MM.1S (cell line): ENCODE measurements at places on chromosomes 2 and 18.
A peak's percentile ranks its signal among the peaks of the same experiment; 100 is the strongest.

DNA sequence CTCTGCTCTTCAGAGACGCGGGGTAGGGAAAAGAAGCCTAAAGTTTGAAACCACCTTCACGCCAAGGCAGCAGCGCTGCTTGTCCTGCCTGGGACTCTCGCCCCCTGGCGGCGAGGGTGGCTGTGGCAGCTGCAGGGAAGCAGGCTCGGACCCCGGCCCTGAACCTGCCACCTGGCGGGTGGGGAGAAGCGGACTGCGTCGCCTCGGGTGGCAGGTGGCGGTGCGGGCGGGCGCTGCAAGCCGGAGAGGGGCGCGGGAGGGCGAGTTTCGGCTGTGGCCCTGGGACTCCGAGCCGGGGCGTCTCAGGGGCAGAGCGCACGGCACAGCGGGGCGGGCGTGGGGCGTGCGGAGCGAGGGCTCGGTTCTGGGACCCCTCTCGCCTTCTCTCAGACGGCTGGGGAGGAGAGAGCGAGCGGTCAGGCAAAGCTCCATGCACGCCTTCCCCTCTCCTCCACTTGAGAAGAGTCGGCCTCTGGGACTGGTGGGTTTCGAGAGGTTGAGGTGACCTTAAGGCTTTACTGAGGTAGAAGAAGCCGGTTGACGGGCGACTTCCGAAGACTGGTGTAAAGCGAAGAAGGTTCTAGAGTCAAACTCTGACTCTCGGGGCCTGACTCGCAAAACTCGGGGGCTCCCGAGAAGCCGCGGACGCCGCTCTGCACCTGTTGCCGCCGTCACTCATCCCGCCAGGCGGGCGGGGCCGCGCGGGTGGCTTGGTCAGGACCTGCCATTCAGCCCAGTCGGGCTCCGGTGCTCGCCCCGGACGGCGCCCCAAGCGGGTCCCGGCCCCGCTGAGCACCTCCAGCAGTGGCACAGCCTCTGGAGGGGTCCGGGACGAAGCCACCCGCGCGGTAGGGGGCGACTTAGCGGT is 1.1 kb upstream of the BOLL start:
- DNase-seq: peak; percentile 54

DNA sequence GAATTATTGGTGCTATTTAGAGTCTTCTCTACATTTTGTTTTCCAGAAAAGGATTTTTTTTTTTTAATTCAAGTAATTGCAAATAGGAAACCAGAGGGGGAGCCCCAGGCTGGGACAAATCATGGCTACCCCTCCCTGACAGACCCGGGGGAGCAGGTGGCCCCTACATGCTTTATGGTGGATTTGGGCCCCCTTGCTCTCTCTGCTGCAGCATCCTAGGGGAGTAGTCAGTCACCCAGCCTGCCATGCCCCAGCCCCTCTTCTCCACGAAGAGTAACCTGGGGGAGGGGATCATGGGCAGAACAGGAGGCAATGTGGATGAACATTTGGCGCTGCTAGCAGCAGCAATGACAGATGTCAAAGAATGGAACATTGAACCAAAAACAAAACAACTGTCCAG is 4.6 kb downstream of the C2orf81 start:
- DNase-seq: no peak

GRCh38 chr18:62198259-62198658 is 11.2 kb downstream of the RELCH start:
- no peak for DNase-seq

- peak; percentile 58 for DNase-seq
Measured at GRCh38 chr2:144999071-144999875, 479.4 kb upstream of the ZEB2 start.

DNA sequence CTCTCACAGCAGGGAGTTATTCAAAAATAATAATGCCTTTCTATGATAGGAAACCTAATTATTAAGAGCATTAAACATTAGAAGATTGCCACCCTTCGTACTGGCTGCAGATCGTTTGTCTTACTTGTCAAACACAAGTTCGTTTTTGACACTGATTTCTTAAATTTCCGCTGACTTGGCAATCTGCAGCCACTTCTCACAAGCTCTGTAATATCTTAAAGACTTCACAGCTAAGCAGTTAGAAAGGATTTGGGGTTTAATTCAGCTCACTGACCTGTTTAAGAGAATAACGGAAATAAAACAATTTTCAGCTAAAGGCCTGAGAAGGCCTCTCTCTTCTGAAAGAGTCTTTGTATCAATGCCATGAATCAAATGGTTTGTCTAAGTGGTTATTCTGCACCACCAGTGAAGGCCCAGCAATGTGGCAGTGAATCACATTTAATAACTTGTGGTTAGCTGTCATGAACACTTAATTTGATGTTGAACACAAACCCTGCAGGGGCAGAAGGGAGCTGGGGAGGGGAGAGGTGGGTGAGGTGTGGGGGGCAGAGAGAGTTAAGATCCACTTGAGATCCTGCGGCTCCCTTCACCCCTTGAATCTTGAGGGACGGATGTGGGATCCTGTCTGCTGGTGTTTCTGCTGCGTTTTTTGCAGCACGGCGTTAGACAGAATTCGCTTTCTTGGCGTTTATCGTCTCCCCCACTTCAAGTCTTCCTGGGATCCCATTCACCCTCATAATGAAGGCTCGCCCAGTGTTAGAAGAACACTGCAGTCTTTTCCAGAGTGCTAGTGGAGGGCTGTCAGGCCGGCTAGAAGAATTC is 145.4 kb upstream of the SATB2 start:
- no peak for DNase-seq

DNA sequence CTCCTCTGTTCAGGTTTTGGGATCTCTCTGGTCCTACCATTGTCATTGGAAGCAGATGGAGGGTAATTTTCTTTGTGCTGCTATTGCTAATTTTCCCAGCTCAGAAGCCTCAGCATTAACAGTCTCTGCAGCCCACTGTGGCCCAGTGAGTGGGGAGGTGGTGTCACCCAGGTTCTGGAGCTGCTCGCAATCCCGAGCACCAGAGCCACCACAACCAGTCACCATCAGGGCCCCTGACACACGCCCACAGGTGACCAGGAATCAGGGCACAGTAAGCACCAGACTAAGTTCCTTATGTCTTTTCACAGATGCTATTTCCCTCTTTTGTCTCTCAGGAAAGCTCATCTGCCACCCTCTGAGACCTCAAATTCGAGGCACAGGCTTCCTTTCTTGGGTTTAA is 87.9 kb downstream of the SEPTIN10 start:
- DNase-seq: no peak

- DNase-seq: no peak
Measured at GRCh38 chr2:71926089-71926447, 221.6 kb downstream of the CYP26B1 start.

DNA sequence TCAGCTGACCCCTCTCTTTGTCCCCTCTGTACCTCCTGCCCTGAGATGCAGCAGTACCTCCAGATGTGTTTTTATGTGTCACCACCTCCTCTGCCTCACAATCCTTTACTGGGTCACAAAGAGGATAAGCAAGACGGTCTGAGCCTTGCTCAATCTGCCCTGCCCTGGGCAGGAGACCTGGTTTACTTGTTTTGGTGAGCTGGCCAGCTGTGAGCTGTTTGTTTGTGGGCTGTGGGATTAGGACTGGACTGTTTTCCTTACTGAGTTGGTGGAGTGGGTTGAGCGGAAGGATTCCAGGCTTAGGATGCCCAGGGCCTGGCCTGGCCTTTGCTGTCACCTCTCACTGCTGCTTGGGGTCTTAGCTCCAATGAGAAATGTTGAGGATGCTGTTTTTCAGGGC is 299.5 kb downstream of the SRBD1 start:
- no peak for DNase-seq

- DNase-seq: no peak
Measured at GRCh38 chr2:33426666-33427231, 49.7 kb upstream of the RASGRP3 start.

DNA sequence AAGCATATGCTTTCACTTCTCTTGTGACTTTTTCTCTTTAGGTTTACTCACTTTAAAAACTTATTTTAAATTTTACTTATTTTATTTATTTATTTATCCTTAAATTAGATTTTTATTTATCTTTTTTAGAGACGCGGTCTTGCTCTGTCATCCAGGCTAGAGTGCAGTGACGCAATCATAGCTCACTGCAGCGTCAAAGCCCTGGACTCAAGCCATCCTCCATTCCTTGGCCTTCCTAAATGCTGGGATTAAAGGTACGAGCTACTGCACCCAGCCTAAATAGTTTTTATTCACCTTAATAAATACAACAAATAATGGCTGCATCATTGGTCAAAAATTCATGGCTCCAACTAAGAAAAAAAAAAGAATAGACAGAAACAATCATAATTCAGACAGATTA is 415.7 kb upstream of the FIGN start:
- no peak for DNase-seq

DNA sequence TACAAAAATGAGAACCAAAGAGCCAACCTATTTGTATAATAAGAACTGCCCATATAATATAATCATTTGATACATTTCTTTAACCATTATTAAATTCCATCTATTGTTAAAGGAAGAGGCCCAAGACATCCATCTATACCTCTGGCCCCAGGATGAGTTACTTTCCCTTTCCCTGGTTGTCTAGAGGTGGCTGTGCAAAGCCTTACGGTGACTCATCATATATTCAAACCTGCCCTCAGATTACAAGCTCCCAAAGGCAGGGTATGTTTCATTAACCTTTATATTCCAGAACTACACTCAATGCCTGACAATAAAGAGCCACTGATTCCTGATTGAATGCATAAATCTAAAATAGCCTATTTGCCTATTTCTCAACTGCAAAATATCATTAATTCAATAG is 105.8 kb upstream of the PID1 start:
- no peak for DNase-seq

DNA sequence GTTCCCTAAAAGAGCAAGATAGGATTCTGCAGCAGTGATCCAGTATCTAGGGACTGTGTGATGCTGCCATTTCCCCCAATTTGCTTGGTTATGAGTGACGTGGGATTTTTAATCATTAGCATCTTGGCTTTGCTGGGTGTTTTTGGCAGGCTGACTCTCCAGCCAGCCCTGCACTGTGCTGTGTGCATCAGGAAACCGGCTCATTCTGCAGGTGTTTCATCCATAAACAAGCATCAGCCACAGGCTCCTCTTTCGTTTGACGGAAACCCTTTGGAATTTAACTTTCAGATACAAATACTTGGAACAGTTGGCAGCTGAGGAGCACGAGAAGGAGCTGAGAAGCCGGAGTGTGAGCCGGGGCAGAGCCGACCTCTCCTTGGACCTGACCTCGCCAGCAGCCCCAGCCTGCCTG is 135.9 kb downstream of the TPGS2 start:
- no peak for DNase-seq

- DNase-seq: no peak
Measured at GRCh38 chr2:120394764-120395163, 48.8 kb downstream of the INHBB start.

DNA sequence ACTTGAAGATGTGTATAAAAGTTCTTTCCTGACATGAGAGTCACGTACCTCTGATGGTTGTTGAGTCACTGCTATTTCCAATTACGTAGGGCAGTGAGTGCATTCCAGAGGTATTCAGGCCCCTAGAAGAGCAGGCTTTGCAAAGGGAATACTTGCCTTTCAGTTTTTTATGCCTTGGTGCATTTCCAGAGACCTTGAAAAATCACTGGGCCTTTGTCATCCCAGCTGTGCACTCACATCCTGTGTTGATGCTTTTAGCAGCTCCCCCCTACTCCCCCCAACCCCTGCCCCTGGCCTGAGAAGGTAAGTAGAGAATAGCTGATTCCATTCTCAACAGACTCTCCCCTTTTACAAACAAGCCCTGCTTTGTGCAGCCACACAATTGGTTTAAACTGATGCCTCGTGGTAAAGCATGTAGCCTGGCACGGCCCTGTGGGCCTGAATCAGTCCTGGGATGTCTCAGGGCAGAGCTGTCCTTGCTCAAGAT is 174.2 kb downstream of the PRPF40A start:
- no peak for DNase-seq

DNA sequence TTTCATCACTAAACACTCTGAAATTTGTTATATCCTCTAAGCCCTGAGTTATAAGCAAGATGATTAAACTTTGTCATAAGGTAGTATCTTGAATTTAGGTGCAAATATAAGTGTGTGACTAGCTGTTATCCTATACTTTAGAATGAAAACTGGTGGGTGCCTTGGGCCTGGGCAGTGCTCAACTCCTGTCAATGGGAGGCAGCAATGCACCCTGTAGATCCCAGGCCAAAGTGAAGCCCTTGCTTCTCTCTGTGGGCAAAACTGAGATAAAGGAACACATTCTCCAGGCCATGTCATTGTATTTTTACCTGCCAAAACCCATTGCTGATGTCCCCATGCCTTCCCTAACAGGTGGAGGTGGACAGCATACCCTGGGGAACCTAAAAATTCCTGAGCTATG is 525.2 kb downstream of the TNS1 start:
- no peak for DNase-seq

DNA sequence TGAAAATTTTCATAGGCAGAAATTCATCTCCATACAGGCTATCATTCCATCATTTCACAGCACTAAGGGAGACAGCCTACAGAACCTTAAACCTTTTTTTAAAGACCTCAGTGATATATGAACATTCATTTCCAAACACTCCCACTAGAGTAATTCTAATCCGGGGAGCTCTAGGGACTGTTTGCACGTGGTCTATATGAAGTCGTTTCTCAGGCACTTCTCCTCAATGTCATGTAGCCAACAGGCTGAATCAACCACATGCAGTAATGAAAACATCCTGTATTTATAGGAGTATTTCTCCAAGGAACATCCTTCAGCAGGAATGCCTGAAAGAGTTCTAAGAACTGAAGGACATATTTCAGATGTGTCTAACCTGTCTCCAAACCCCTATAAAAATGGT is 97.3 kb upstream of the CREB1 start:
- DNase-seq: no peak

DNA sequence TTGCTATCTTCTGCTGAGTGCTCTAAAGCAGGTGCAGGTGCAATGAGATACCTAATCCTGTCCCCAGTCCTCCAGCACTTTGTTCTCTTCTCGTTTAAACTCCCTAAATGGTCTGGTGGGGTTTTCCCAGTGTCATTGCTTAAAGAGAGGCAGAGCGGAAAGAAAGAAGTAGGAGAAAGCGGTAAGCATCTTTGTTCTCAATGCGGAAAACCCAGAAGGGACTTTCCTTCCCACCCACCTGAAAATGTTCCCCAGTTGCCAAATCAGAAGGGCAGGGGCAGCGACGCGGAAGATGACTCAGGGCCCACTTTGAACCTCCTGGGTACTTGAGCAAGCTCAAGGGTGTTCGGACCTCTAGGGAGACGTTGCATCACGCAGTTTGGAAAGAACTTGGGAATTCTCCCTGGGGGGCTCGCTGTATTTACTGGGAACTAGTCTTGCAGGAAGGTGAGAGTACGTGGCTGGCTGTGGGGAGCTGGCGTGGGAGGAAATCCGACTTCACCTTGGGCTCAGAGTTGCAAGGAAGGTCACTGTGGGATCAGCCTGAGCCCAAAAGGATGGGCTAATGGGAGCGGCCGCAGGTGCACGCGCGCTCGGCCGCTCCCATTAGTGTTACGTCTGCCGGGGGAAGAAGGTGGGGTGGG is 589 bp upstream of the SGPP2 start:
- DNase-seq: peak; percentile 45

- no peak for DNase-seq
Measured at GRCh38 chr2:156837635-156838370, 401.6 kb downstream of the GPD2 start.

DNA sequence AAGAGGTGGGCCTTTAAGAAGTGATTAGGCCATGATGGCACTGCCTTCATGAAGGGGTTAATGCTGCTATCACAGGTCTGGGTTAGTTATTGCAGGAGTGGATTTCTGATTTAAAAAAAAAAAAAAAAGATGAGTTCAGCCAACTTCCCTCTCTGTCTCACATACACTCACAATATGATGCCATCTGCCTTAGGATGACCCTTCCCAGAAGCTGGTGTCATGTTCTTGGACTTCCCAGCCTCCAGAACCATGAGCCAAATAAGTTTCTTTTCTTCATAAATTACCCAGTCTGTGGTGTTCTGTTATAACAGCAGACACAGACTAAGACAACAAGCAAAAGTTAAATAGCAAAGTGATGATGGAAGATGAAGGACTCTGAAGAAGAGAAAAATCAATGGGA is 179.7 kb upstream of the ETAA1 start:
- no peak for DNase-seq
